ENCODE measurements at places on chromosomes 13 and 19.
A peak's percentile ranks its signal among the peaks of the same experiment; 100 is the strongest.

- no peak for DNase-seq
These were observed 69.6 kb upstream of the PCDH9 start for GRCh38 chr13:67299751-67300150.

DNA sequence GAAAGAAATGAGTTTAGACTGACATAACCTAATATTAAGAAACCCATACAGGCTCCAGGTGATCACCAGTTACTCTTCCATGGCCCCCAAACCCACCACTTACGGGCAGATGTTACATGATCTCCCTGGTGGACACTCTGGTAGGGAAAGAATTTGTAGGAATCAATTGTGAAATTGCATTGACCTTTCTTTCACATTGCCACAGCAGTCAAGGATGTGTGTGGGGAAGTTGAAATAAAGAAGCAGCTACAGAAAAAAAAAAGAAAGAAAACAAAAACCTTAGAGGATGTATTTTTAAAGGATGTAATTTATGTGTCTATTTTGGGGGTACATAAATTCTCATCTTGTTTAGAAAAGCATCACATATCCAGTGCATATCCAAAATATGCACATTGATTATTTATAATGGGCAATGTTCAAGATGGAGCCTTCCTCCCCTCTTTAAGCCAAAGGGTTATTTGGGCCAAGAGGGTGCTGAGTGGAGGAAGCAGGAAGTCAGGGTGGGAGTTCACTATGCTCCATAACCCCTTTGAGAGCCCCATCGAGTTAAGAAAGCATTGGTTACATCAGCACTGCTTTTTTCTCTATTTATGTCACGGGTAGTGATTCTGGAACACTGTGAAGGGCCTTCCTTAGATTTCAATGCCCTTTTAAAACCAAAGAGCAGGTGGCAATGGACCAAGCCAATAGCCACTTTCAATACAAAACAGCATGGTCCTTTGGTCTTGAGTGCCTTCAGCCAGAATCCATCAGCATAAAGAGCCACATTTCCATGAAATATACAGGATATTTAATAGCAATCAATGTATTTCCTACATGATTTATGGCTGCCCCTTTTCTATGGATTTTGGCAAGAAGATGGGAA, 169.6 kb downstream of the LACC1 start:
- peak; percentile 88 for DNase-seq

DNA sequence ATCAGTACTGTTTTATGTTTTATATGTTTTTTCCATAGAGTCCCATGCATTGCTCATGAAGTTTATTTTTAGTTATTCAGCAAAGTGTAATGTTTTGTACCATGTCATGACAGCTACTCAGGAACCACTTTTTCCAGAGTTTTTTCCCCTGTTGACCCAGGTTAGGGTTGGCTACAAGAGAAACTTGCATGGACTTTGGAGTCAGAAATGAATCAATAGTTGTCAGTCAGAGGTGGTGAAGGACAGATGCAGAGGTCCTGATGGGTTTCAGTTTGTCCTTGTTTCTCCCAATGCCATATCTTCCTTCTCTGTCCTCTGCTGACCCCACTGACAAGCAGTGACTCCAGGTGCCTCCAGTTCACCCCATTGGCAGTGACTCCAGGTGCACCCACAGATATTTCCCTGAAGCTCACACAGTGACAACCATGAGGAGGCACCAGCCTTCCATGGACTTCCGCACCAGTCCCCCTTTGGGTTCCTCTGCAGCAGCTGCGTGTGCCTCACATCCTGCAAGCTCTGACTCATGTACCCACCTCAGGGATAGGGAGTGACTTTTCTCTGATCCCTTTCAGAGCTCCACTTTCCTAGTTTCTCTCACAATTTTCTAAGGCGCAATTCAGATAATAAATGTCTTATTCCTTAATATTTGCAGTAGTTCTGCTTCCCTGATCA, 92.1 kb downstream of the AKAP11 start:
- DNase-seq, result no peak

DNA sequence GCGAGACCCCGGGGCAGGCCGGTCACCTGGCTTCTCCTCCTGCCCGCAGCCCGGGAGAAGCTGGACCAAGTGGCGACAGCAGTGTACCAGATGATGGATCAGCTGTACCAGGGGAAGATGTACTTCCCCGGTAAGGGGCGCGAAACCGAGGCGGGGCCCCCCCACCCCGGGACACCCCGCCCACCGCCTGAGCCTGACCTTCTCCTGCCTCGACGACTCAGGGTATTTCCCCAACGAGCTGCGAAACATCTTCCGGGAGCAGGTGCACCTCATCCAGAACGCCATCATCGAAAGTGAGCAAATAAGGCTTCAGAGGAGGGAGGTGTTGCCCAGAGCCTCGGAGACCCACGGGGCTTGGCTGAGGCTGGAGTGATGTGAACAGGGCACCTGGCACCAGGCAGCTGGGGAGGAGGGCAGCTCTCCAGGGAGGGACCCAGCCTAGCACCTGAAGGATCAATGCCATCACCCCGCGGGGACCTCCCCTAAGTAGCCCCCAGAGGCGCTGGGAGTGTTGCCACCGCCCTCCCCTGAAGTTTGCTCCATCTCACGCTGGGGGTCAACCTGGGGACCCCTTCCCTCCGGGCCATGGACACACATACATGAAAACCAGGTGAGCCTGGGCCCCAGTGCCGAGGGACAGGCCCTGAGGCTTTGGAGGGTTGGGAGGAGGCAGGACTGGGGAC, 629 bp downstream of the IZUMO4 start:
- DNase-seq, result no peak

- no peak for DNase-seq
These were observed 43.9 kb downstream of the CERS4 start for GRCh38 chr19:8252922-8253589.

DNA sequence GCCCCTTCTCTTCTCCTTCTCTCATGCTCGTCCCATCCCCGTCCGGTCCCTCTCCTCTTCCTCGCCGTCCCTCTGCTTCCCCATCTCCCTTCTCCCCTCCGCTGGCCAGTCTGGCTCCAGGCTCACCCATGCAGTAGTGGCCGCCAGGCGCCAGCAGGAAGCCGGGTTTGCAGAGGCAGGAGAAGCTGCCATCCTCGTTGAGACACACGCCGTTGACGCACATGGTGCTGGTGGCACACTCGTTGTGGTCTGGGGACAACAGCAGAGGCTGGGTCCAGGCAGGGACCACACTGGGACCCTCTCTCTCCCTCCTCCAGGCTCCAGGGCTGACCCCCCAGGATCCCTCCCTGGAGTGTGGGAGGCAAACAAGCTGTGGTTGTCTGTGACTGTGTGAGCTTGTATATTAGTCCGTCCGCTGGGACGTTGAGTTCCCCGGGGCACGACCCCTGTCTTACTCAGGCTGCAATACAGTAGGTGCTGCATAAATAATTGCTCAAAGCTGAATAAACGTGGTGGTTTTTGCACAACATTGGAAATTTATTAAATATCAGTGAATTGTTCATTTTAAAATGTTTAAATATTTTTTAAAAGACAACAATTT, 16.4 kb downstream of the FBN3 start:
- DNase-seq, result no peak

DNA sequence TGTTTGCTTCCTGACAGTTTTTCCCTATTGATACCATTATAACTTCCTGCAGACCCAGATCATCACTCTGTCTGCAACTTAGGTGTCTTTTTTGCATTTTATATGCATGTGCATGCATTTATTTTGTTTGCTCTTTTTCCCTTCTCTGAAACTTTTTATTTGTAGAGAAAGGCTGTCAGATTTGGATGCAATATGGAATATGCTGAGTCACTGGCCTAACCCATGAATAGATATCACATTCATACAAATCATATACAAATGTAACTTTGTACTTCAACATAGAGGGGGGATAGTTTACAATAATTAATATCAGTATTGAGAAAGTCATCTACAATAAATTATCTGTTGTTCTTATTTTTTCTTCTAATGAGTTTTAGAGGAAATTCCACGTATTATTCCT, 1465.0 kb downstream of the EFNB2 start:
- no peak for DNase-seq

Data from NCI-H187 treated with DMSO at 0.1 percent for 48 hours (cell line).